SK-N-DZ (cell line): ENCODE measurements at places on chromosomes 12 and 14.

DNA sequence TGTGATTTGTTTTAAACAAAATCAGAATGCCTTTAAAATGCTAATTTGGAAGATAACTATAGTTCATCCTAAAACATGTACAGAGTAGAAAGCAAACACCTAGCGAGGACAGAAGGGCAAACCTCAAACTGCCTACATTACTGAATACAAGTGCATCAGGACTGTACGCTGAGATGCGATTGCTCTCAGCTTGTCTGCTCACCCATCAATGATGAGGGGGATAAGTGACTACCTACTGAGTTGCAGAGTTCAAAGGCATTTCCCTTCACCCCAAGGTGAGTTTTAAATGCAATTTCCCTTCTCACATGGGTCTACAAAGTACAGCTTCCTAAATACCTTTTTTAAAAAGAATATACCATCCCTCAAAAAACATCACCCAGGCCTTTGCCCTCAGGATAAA lies 52.9 kb downstream of the PHLDA1 start:
- no peak for DNase-seq

- no peak for DNase-seq
These were observed 50.1 kb downstream of the LRCOL1 start for GRCh38 chr12:132560364-132560613.

DNA sequence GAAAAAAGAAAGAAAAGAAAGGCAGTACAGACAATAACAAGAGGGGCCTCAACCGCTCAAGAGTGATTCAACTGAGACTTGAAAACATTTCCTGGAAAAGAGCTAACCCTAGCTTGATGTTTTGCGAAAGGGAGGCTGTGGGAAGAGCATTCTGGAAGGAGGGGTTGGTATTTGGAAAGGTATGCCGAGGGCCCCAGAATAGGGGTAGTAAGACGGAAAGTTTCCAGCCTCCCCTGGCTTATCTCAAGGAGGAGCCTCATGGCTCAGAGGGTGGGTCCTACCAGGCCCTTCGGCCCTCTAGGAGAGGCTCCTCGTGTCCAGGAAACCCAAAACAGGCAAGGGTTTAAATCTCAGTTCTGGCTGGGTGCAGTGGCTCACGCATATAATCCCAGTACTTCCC lies 8.4 kb downstream of the RNU4-2 start:
- DNase-seq: no peak

DNA sequence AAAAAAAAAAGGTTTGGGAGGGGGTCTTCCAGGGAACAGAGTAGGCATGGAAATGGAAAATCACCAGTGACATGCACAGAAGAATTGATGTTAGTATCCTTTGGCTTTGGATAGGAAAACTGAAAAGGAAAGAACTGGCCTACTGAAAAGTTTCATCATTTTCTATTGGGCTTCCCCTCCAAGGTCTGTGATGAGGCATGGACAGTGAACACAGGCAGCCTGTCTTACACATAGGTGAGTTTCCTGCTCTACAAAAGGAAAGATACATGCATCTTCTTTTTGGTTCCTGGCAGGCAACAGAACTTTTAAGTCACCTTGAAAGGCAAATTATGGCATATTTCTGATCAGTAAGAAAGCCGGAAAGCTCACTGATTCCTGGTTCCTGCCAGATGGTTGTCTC lies 5.8 kb downstream of the BMAL2 start:
- DNase-seq: no peak

- peak; percentile 77 for DNase-seq
These were observed 5.8 kb downstream of the TMEM253 start for GRCh38 chr14:21106498-21107282.

DNA sequence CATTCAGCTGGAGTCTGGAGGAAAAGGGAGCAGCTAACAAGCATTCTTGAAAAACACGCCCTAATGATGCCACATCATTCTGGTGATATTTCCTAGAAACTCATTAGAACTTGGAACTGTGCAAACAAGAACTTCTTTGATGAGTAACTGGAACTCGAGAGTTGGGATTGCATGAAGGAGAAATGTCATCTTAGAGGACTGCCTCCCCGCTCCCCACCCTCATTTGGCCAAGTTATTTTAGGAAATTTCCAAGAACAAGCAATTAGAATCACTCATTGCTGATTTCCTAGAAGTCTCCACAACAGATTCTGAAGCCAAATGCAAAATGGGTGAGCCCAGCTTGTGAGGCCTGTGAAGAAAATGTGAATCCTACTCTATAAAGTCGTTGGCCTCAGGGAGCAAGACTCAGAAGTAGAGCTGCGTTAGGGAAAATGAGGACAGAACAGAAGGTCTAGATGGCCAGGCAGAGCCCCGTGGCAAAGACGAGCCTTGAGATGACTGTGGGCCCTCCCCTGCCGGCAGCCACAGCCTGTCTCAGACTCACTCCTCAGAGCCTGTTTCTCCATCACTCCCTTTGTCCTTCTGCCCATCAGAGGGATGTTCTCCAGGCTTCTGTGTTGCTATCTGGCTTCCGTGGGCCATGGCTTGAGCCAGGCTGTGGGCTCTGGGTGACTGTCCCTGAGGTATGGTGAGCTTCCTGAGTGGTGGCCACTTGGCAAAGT lies 38.4 kb downstream of the RTL1 start:
- no peak for DNase-seq

DNA sequence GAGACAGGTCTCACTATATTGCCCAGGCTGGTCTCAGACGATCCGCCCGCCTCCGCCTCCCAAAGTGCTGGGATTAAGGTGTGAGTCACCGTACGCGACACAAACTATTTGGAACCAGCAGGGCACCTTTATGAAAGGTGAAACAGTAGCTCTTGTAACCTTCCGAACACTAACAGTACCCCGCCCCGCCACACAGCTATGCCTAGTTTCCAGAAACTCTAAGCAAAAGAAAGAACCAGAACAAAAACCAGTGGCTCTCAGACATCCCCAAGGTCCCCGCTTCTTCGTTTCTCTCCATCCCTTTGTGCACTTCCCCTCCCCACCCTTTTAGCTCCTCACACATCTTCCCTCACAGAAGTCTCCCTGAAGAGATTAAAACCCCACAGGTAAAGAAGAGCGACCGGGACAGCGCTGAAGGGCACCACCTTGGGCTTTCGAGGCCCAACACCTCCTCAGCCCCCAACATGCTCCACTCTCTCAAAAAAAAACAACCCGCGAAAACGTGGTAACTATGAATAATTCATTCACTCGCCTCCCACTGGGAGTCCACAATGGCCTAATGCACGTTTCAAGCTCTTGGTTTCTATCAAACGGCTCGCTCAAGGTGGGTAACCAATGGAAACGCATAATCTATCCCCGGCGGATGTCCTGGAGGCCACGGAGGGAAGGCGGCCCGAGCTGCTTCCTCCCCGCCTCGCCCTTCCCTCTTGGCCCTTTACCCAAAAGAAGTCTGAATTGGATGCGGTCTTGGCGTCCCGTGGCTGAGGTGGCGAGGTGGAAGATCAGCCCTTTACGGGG lies 877 bp downstream of the BAG5 start:
- no peak for DNase-seq

GRCh38 chr14:104601786-104602185 lies 2.8 kb downstream of the TMEM179 start:
- no peak for DNase-seq

DNA sequence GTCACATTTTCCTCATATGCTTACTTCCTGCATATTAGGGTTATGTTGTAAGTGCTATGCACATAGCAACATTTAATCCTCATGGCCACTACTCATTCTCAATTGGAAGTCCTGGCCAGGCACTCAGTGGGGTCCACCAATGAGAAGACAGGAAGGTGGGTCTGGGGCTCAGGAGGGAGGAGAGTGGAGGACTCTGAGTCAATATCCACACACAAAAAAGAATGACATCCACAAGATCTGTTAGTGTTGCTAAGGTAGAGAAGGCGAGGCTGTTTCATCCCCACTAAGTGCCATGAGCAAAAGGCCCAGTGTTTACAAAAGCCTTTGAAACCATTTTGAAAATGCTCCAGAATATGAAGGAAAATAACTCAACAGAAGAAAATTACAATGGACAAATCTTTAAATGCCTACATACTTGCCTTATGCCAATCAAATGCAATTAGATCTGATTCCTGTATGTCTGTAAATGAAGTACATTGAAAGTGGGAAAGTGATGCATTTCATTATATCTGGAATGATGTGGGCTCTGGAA lies 53.9 kb downstream of the EID3 start:
- DNase-seq: no peak

- DNase-seq: no peak
These were observed 5.8 kb downstream of the CACNB3 start for GRCh38 chr12:48824112-48824511.

GRCh38 chr12:27824126-27824842 lies 44.2 kb upstream of the MANSC4 start:
- DNase-seq: no peak

DNA sequence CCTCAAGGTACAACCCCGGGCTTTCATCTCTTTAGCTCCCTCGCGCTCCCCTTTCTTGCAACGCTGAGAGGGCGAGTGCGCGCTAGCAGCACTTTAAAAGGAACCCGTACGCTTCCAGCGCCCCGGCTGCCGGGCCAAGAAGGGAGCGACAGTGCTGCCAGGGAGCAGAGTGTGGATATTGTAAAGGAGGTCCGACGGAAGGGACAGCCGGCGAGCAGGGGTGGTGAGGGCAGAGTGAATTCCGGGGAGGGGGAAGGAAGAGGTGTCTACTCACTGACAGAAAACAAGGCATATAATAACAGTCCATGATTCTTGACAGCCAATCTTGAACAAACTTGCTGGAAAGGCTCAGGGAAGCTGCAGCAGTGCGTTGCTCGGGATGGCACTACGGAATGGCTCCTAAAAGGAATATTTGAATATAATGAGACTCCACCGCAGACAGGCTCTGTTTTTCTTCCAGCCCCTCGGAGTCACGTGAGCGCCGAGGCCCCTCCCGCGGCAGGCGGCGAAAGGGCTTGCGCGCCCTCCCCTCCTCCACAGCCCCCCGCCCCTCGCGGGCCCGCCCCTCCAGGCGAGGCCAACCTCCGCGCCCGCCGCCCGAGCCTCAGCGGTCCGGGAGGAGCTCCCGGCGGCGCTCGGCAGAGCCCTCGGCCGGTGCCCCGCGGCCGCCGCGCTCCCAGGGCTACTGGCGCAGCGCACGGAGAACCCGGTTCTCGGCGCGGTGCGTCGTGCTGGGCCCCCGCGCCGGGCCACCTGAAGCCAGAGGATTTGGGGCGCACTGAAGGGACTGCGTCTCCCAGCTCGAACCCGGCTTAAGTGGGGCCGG lies 3.4 kb downstream of the BMP4 start:
- DNase-seq: peak; percentile 59

- DNase-seq: no peak
These were observed 66.2 kb upstream of the DNM1L start for GRCh38 chr12:32612658-32613614.

DNA sequence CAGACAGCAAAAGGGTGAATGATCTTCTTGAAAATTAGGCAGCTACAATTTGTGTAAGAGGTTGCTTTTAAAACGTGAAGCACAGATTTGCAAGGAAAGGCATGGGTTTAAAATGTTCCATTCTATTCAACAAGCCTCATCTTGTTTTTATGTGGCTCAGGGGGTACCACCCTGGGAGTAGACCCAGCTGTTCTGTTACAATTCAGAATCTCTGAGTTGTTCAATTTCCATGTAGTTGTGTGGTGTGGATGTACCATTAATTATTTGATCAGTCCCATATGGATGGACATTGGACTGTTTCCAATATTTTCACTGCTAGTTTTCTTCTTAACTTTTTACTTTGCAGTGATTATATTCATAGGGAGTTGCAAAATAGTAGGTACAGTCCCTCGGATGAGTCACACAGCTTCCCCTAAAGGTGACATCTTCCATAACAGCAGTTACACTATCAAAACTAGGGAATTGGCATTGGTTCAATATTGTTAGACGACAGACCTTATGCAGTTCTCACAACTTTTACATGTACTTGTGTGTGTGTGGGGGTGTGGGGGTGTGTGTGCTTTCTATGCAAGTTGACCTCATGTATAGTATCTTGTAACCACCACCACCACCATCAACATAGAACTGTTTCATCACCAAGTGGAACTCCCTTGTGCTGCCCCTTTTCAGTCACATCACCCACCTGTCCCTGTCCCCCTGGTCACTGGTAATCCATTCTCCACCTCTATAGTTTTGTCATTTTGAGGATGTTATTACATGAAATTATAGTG lies 59.0 kb upstream of the CAPRIN2 start:
- DNase-seq: no peak

GRCh38 chr12:95694136-95694535 lies 96.4 kb downstream of the NTN4 start:
- DNase-seq: no peak

DNA sequence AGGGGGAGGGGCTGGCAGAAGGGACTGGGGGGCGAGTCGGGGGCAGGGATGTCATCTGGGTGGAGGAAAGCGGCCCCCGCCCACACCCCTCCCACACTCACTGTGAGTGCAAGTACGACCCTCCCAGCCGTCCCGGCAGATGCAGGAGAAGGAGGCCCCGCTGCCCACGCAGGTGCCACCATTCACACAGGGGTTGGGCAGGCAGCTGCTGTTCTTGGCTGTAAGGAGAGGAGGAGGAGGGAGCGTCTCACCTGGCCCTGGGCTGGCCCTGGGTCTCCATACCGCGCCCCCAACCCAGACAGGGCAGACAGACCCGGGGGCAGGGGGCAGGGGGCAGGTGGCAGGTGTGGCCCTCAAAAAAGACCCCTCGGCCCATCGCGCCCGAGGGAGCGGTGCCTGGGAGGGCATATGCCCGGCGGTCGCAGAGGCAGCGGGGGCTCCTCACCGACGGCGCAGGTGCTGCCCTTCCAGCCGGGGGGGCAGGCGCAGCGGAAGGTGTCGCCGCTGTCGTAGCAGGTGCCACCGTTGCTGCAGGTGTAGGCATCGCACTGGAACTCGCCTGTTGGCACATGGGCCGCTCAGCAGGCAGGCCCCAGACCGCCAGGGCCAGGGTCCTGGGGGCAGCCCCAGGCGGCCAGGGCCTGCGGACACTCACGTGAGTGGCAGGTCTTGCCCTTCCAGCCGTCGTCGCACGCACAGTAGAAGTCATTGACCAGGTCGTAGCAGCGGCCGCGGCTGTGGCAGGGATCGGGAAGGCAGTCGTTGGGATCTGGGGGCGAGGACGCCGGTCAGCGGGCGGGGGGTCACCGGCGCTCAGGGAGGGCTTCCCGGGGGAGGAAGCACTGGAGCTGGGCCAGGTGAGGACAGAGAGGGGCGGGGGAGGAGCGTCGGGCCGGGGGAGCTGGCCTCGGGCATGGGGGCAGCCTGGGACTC lies 20.6 kb downstream of the JAG2 start:
- no peak for DNase-seq

GRCh38 chr12:2291182-2291832 lies 238.5 kb downstream of the CACNA1C start:
- peak; percentile 49 for DNase-seq

- no peak for DNase-seq
These were observed 212.3 kb upstream of the OTX2 start for GRCh38 chr14:57022608-57023007.
